ENCODE measurements at places on chromosomes 3 and 15.

DNA sequence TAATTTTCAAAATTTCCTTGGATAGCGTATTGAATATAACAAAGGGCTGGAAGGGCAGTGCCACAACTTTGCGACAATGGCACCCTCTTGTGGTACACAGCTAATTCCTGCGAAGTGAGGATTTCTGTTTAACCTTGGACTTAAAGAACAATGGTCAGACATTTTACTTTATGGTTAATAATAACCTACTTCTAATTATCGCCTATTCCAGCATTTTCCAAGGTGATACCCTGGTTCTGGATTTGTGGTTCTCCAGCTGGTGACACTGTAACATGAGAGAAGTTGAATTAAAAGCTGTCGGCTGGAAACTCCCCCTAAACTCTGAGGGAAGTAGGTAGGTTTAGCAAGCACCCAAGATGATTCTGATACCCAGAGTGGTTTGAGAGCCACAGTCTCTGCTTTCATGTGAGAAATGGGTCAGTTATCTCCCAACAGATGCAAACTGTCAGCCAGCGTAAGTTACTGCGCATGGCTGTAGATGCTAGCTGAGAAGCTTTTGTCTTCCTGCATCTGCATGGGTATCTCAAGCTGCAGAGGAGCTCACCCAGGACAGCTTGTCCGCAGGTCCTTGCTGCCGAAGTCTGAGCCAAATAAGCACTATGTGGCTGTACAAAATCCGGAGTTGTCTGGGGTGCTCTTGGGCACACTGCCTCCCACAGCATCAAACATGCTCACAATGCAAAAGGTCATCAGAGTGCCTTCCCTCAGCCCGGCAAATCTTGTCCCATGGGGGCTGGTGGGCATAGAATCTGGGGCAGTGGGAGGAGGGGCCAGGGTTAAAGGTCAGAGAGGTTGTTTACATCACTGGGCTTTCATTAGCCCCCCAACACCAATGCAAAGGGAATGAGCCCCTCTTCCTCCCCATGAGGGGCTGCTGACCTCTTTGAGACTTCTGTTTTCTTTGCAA, 6.6 kb upstream of the CHSY1 start:
- DNase-seq = peak; percentile 52

GRCh38 chr3:151789853-151790463, 24.0 kb upstream of the AADAC start:
- DNase-seq = no peak

DNA sequence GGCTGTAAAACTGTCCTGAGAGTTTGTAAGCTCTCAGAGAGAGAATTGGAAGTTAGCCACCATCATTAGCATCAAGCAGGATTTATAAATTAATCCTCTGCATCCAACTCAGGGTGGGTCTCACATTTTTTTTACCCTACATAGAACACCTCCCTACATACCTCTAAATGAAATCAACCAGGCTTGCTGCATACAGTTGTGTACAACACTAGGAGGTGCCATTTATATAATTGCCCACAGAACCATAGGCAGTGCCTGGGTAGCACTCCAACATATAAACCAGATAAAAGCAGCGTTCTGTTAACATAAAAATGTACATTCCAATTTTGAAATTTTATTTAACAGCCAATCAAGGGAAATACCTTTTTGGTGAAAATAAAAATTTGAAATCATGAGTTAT, 48.2 kb upstream of the SELENOK start:
- no peak for DNase-seq

DNA sequence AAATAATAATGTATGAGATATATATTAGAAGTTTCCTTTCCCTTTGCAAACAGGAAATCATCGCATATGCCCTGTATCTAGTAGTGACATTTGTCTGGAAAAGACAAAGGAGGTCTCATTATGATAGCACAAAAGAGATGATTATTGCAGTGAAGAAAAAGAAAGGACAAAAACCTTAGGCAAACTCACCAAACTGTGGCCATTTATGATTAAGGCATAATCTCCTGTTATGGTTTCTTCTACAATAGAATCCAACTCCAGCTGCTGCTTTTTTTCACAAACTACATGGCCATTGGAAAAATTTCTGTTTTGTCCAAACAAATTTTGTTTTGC, 218.2 kb downstream of the ATP8B4 start:
- no peak for DNase-seq

DNA sequence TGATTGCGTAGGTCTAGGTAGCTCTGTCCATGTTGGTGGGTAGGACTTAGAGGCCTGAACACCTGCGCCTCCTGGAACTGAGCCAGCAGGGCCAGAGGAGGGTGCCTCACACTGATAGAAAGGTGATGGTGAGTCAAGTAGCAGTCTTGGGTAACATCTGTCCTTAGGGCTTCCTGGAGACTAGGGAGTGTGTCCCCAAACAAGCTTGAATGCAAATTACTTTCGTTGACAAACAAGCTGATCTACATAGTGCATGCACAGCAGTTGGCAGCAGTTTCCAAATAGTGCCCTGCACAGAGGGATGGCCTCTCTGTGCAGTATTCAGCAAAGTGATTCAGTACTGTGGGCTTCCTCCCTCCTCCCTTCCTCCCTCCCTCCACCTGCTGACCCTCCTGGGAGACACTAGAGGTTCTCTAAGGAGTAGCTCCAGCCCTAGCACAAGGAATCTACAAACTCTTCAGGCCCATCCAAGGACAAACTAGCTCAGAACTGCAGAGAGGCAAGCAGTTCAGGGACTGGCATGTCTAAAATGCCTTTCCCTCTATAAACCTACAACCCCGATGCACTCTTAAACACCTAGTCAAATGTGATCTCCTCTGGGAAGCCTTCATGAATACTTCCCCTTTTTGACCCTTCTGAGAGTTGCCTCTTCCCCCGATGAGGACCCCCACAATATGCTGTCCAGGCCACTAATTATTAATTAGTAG, 61.0 kb downstream of the TLE3 start:
- DNase-seq = no peak

- no peak for DNase-seq
Measured at GRCh38 chr3:31610700-31611275, 78.1 kb downstream of the STT3B start.

Measured in pancreas (tissue), 10 donors.